ENCODE measurements at places on chromosomes 11 and 22.

DNA sequence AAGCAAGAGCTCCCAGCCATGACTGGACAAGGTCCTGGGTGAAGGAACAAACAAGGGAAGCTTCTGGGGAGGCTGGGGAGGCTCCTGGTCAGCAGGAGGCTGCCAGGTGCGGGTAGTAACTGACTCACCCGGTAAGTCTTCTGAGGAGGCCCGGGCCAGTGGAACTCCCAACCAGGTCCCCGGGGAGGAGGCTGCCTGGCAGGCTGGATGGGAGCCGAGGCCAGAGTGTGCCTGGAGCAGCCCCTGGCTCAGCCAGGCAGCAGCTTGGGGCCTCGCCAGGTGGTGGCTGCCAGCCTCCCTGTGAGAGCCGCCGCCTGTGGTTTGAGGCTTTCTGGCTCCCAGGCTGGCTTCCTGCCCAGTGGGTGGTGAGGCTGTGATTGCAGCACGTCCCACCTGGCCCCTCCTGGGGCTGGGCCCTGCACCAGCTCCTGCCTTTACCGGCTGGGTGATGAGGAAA, 46.2 kb downstream of the IGF2 start:
- no peak for DNase-seq

DNA sequence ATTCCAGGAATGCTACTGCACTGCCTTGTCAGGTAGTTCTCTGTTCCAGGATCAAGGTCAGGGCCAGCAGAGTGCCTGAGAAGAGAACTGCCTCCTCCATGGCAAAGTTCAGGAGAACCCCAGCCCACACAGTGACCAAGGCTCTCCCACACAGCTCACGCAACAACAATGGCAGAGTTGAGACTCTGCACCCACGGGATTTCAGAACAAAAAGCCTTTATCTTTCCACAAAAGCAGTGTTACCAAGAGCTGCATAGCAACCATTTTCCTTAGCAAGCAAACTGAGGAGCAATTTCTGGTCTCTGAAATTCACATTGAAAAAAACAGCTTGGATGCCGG, 11.1 kb downstream of the PLAAT3 start:
- DNase-seq, result no peak

DNA sequence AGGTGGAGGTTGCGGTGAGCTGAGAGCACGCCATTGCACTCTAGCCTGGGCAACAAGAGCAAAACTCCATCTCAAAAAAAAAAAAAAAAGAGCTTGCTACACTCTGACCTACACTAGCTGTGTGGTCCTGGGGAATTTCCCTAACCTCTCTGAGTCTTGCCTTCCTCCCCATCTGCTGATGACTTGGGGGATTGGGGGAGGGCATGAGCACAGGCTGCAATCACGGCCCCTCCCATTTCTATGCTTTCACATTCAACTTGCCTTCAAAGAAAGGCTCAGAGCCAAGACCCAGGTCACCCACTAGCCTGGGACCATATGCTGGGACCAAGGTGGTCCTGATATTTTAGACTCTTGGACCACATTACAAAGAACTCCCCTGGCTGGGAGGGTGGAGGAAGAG, 39.8 kb upstream of the TEF start:
- DNase-seq, result no peak

- no peak for DNase-seq
These were observed 1.3 kb downstream of the HPS5 start for GRCh38 chr11:18320617-18321016.

- no peak for DNase-seq
These were observed 8.6 kb downstream of the GAL start for GRCh38 chr11:68692871-68693483.

DNA sequence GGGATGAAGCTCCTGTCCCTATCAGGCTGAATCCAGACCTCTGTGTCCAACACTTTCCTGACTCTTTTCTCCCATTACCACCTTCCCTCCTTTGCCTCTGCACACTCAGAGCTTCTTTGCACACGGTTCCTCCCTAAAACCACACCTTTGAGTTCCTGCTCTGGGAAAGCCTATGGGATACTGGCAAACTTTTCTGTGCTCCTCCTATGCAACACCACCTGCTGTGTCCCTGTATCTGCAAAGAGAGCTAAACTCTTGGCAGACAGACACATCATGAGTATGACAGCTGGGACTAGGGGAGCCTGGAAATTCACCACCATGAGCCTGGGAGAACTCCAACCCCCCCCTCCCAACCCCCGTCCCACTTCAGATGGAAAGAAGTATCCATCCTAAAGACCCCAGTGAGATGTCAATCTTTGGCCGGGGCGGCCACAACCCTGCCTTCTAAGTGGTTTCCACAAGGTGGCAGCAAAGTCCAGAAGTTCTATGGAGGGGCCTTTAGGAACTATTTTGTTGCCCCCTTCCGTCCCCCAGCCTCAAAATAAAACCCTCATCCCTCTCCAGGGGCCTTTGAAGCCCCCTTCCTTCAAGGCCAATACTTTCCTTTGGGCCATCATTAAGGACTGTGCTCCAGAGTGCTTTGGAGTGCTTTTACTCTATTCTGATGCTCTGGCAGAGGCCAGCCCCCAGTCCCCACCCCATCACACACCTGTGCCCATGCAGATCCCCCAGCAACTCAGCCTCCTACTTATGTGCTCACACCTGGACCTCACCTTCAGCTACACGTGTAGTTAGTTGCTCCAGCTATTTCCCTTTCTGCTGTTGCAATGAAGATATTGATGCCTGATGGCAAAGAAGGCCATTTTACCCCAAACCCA, 19.4 kb downstream of the HTR3A start:
- no peak for DNase-seq

GRCh38 chr11:134679592-134679991, 267.6 kb upstream of the B3GAT1 start:
- DNase-seq, result no peak

DNA sequence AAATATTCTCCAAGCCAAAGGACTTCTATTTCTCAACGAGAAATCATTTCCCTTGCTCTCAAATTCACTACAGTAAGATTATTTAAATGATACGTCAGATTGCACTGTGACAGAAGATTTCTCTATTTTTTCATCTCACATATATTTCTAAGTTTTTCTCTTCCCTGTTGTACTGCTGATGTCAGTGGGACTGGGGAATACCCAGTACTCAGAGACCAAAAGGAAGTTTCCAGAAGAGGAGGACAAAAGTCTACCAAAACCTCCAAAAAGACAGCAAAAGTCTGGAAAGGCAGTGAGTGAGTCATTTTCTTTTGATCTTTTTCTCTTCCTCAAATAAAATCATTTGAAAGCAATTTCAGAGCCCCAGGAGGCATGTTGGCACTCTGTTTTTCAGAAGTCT, 149.8 kb upstream of the PITPNB start:
- no peak for DNase-seq

DNA sequence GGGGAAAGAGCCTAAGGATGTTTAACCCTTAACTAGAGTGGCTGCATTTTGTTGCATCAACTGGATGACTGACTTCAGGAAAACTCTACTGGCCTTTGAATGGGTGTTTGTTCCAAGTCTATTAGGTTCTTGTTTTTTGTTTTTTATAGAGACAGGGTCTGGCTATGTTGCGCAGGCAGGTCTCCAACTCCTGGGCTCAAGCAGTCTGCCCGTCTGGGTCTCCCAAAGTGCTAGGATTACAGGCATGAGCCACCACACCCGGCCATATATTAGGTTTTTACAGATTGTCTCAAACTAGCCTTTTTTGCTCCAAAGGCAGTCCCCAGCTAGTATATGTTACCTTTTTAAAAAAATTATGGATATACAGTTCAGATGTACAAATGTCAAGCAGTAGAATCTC, 1.1 kb downstream of the SMARCB1 start:
- DNase-seq, result no peak

DNA sequence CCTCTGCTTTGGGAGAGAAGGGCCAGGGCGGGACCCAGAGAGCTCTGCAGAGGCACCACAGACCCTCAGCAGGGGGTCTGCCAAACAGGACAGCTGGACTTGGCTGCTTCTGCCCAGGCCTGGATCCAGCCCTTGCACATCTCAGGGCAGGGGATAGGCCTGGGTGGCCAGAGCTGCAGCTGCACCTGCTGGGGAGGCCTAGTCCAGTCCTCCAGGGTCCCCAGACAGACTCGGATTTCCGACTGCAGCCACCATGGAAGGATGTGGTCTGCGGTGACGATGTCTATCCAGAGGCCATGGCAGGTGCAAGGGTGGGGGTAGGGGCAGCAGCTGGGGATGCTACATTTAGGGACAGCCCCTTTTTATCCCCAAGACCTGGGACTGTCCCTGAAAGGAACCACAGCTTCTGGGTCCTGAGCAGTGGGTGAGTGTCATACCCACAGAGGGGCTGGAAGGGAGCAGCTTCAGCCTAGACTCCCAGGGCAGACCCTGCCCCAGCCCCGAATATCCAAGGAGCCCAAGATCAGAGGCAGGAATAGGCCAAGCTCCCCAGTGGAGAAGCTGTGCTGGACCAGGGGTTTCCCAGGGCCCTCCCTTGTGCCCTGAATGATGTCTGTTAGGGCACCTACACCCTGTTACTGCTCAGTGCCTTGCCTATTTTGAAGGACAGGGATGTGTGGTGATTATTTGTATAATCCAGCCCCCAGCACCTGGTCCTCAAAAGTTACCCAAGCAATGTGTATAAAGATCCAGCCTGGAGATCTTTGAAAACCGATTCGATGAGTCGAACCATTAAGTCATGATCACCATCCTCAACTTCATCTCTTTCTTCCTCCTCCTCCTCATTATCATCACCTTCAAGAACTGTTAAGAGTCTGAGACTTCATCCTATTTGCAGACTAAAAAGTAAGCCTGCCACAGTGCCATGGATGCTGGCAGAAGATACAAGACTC, 2.5 kb upstream of the IGLL5 start:
- no peak for DNase-seq

DNA sequence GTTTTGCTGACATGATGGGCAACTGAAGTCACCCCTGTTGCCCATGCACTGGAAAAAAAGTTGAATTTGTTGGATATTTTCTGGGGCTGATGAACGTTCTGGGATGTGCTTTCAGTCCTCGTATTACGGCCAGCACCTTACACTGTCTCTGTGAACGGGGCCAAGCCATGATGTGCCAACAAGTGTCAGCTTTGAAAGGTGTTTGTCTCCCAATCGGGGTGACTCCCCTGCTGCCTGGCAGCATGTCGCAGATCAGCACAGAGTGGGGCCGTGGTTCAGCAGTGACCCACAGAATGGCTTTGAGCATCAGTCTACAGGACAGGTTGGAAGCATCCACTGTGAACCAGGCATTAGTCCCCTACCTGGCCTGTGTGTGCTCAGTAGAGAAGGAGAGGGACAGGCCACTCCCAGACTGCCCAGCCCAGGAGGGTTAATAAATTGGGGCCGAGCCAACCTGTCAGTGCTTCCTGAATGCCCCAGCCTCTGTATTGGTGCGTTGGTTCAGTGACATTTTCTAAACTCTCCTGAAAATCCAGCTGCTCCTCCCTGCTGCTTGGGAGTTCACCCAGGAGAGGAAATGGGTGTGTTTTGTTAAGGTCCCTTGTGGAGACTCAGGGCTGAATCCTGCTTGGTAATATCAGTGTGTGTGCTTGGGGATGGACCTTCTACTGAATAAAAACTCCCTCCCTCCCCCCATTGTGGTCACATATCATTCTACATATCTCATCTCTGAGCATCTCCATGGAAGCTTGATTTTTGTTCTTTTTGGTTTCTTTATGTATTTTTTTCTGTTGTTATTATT, 50.7 kb upstream of the TTC12 start:
- DNase-seq, result no peak

DNA sequence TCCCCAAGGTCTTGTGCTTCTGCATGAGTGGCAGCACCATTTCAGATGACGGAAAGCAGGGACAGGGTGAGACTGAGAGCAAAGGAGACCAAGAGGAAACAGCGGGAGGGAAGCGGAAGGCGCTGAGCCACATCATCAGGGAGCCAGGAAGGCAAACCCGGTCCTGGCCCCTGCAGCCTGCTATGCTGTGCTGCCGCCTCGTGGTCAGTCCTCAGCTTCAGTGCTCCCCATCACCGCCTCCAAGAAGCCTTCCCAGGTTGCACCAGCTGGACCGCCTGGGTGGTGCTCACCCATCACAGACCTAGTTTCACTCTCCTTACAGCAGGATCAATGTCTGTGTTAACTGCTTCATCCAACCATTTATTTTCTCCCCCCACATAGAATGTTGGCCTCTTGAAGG, 73.0 kb upstream of the PHF21B start:
- no peak for DNase-seq

GRCh38 chr11:74723511-74723910, 7.7 kb downstream of the CHRDL2 start:
- no peak for DNase-seq

DNA sequence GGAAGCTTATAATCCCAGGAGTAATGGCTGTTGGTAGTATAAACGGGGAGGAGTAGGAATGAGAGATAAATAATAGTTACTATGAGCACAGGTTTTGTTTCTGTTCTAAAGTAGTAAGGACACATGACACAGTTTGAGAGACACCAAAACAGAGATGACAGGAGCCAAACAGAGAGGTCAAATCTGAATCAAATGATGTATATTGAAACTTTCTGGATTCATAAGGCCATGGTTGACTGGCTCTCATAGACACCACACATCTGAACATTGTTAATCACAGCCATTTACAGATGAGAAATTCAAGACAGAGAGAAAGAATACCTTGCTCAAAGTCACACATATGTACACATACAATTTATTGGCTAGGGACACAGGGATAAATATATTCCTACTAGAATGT, 63.4 kb upstream of the UCP3 start:
- no peak for DNase-seq

DNA sequence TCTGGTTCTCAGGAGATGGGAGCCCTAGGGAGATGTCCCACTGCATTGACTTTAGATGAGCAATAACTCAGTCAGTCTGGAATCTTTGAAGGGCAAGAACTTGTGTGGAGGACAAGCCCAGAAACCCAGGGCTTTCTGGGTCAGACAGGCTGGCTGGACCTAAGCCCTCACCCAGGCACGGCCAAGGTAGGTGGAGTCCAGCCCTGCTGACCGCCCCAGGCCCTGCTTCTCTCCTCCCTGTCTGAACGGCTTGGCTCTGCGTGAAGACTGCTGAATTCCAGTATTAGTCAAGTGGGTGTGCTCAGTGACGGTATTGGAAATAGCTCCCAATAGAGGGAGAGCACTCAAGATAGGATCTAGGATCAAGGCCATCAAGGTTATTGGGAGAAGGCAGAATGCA, 6.1 kb downstream of the CXCR5 start:
- DNase-seq, result no peak

DNA sequence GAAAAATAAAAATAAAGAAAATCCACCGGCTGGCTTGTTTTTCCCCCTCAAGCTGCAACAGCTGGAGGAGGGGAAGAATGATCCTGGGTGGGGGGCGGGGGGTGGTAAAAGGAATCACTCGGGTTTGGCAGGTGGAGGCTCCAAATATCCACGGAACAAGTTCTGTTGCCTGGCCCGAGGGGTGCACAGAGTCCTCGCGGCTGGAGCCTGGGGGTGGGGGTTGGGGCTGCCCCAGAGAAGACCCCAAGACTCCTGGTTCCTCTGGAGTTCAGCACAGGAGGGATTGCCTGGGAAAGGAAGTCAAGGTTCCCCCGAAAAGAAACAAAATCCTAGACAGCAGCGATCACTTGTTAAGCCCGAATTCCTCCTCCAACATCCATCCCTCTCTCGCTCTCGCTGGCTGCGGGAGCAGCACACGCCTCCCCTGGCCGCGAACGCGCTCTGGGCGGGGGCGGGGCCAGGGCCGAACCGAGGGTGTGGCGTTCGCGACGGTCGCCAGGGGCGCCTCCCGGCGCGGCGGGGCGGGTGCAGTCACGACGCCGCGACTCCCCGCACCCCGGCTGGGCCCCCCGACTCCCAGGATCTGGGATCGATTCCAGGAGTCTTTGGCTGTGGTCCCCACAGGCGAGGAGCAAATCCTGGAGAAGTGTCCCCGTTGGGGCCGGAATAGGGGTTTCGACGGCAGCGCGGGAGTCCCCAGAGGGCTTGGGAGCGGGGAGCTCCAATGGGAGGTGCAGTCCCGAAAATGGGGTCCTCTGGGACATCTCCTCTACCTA, at the start of gene KCNA4:
Gene KCNA4, minus strand, starts transcription at position 443 of the 776 bp plus-strand sequence. CDS start 4,352 bp downstream, outside the sequence.
- no peak for DNase-seq

- DNase-seq, result no peak
These were observed 53.1 kb upstream of the SEPTIN5 start for GRCh38 chr22:19661156-19661555.
